ENCODE measurements at places on chromosomes 12 and 14.

GRCh38 chr14:51431033-51431709, 191.1 kb downstream of the TMX1 start:
- DNase-seq = no peak

- DNase-seq = no peak
Measured at GRCh38 chr12:118553856-118554504, 177.6 kb downstream of the SUDS3 start.

- no peak for DNase-seq
Measured at GRCh38 chr14:45868377-45868776, 615.4 kb upstream of the MIS18BP1 start.

- DNase-seq = no peak
Measured at GRCh38 chr12:20585913-20586312, 109.2 kb upstream of the SLCO1C1 start.

DNA sequence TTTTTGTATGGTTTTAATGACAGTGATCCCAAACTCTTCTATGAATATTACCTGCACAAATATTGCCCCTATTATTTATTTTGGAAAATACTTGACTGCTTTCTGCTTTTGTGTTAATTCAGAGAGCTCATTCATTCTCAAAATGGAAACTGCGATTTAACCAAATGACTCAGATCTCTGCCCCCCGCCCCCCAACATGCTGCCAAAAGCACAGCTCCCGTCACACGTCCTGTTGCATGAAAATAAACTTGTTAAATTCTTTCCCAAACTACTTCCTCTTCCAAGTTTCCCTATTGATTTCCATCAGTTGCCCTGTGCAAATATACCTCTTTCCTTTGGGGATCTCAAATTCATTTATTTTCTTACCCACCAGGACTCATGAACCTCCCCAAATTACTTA, 18.0 kb upstream of the NRDE2 start:
- DNase-seq = no peak

DNA sequence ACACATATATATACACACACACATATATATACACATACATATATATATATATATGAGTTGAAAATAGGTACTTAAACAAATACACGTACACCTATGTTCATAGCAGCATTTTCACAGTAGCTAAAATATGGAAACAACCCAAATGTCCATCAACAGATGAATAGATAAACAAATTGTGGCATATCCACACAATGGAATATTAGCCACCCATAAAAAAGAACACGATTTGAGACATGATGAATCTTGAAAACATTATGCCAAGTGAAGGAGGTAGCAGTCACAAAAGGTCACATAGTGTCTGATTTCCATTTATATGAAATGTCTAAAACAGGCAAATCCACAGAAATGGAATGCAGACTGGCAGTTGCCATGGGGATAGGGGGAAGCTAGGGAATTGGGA, 276.3 kb downstream of the KSR2 start:
- no peak for DNase-seq

DNA sequence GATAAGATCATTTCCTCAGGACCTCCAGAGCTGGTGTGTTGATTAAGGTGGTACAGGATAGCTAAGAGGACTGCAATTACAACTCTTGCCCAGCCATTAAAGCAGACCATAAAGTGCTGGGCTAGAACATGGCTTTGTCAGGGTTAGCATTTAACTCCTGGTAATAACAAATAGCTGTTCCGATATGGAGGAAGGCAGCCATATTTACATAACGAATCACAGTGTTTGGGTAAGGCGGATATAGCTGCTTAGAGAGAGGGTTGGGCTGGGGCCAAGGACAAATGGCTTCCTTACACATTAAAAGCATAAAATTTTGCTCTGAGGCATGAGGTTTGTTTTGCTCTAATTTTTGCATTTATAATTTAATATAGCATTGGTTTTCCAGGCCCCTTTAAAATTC, 297.7 kb upstream of the DDHD1 start:
- no peak for DNase-seq

DNA sequence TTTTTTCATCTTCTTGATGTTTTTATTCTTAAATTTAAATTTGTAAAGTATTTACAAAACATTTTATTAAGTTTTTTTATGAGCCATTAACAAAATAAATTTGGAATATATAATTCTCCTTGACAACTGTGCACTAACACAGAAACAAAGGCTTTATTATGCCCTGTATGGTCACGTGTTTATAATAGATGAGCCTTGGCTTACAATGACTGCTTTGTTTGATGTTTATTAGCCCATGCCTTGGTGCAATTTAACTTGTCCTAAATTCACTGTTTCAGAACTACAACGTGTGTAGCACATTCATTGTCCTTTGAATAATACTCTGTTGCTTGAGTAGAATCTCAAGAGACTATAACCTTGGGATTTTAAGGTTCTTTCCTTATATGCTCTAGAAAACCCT, 59.8 kb downstream of the CNTN1 start:
- no peak for DNase-seq

DNA sequence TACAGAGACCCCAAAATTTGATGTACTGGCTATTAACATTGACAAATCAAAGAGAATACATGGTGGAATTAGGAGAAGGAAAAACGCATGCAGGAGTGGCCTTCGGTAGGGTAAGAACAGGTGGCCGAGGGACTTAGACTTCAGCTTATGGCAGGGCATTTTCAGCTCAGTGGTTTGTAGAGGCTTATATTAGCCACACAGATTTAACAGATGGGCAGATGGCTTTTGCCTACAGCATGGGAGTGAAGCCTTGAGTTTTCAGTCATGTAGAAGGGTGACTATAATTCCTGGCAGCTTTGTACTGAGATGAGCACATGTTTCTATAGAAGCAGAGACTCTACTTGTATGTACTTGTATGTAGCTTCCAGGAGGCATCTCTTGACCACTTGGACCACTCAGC, 40.9 kb upstream of the PLEKHA5 start:
- DNase-seq = no peak

DNA sequence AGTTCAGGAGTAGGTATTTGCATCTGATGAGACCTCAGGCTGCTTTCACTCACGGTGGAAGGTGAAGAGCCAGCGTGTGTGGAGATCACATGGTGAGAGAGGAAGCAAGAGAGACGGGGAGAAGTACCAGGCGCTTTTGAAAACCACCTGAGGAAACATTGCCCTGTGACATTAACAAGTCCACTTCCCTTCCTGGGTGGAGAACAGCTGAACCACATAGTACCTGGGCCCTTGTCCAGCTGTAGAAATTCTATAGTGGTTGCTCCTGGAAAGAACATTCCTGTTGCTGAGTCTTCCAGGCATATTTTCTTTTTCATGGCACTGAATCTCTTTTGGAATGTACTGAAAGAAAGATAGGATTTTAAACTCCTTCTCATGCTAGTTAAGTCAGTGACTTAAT, 87.3 kb upstream of the RIN3 start:
- DNase-seq = no peak

DNA sequence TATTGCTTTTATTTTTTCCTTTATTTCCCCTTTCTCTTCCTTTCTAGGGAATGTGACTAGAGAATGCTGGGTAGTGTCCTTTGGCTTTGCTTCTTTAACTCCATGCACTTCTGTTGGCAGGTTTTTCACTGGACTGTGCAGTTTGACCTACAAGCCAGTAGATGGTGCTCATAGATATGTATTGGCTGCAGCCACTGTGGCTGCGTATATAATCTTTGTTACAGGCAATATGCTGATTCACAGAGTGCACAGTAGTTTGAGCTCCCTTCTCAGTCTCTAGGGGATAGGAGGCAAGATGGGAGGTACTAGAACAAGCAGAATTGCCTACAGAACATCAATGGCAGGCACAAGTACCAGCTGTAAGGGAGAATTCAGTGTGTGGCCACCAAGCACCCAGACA, 503.5 kb downstream of the LRFN5 start:
- DNase-seq = no peak
